ENCODE measurements at places on chromosomes 2 and 18. TPM values are rescaled to one million over a fixed set of nuclear protein-coding genes. Genes with fewer than 3 reads are reported as not detected.

The SAG gene
- total RNA-seq = not detected

The CD207 gene
- not detected for total RNA-seq

The ZNF385B gene
- total RNA-seq = not detected

The PTRHD1 gene
- total RNA-seq = 41.1 TPM

The CNTNAP5 gene
- not detected for total RNA-seq

The MOCOS gene
- total RNA-seq = 0.85 TPM

The STARD6 gene
- total RNA-seq = not detected

The CAMKMT gene
- 10.7 TPM for total RNA-seq

The PRKD3 gene
- 47.3 TPM for total RNA-seq

The CAPN10 gene
- total RNA-seq = 39.9 TPM

The LONRF2 gene
- not detected for total RNA-seq

The GPR45 gene
- total RNA-seq = not detected

The DLGAP1 gene
- 0.81 TPM for total RNA-seq

The TWSG1 gene
- 69.6 TPM for total RNA-seq

The HMSD gene
- not detected for total RNA-seq

- no peak for DNase-seq
Observed at GRCh38 chr2:211875488-211875887, 663.1 kb downstream of the ERBB4 start.

DNA sequence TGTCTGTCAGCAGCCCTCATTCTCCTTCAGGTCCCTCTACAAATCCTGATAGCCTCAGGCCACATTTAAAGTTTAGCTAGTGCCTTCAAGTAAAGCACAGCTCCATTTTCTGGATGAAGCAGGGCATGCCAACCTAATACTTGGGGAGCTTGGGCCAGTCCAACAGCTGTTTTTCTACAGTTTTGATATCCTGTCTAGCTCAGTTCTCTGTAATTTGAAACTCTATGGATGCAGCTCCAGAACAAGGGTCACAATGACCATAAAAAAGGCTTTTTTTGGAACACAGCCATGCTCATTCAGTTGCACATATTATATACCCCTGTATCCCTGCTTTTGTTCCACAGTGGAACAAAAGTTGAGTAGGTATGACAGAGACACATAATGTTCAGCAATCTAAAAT, 373.5 kb downstream of the SUCLG1 start:
- DNase-seq = no peak

- peak; percentile 93 for DNase-seq
Observed at GRCh38 chr2:32683520-32684086, 55.8 kb downstream of the TTC27 start.

DNA sequence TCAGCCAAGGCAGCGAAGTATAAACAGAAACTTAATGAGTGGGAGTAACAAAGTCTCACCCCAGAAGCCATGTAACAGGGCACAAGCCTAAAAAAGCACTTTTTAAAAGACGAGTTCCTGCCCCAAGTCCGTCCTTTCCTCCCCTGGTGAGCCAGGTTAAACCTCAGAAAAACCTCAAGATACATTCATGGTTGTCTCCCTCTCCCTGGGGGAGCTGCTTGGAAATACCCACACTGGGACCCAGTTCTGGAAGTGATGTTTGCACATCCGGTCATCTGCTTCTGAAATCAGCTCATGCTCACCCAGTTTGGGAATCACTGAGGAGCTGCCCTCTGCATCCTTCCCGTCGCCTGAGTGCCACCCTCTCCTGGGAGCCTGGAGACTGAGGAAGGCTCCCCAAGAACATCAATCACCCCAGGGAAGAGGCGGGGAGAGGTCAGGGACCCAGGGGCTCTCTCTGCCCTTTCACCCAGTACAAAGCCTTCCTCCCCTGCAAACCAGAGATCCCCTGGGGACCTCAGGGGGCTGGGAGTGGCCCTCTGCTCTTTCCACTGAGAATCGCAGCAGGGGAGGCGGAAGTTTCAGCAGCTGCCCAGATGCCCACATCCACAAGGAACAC, 150.6 kb upstream of the AGAP1 start:
- no peak for DNase-seq

- no peak for DNase-seq
Observed at GRCh38 chr2:45102579-45103117, 93.4 kb upstream of the SIX2 start.

DNA sequence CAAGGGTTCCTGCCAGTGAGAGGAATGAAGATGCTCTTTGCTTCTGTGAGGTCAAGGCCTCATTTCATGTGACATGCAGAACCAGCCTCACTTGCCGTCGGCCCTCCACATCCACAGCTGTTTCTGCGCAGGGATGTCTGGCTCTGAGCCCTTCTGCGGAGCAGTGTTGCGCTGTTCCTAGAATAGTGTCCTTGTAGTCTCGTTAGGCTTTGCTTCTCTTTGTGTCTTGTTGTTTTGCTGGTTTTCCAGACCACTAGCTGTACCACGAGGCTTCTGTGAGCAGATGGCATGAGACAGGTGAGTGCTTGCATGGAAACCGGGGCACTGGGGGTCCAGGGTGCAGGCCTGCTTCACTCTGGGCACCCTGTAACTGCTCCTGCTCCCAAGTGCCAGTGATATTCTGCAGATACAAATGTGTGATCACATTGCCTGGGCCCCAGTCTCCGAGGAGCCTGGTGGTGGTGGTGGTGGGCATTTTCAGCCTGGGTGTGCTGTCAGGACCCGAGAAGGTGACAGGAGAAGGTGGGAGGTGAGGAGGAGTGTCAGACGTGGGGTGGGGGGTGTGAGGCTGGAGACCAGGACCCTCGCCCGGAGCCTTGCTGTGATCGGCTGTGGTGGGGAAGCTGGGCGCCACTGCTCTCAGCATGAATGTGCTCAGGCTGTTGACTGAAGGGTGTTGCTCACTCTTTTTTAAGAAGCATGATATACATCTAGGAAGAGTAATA, 34.3 kb downstream of the LDLRAD4 start:
- DNase-seq = no peak

GRCh38 chr2:24912523-24912922, 7.5 kb downstream of the ADCY3 start:
- no peak for DNase-seq

- DNase-seq = no peak
Observed at GRCh38 chr18:63477968-63478367, 1.2 kb downstream of the SERPINB5 start.

DNA sequence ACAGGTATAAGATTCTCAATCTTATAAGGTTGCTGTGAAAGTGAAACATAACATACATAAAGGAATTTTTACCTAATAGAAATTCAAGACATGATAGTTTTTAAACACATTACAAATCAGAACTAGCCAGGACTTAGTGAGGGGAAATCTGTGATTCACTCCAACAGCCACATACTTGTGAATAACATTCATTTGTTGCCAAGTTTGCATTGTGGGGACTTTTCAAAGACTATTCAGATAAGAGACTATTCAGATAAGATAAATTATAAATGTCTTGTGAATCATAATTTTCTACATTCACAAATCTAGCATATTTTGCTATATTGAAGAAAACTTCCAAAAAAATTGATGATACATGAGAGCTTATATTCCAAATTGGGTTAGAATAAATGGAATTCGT, 345.3 kb upstream of the CDH20 start:
- peak; percentile 76 for DNase-seq

DNA sequence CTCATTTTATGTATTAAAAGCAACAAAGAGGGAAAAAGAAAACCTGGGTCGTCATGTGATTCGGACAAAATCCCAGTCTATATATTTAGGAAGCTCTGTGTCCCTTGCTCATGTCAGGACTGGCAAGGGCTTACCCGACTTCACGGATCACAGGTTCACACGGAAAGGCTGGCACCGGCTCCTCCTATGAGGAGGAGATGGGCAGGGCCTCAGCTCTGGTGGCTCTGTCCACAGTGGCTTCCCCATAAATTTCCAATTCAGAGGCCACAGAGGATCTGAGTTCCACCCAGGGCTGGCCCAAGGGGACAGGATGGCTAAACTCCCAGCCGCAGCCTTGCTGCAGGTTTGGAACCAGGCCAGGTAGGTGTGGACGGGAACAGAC, 186.8 kb downstream of the BCL2 start:
- DNase-seq = no peak

DNA sequence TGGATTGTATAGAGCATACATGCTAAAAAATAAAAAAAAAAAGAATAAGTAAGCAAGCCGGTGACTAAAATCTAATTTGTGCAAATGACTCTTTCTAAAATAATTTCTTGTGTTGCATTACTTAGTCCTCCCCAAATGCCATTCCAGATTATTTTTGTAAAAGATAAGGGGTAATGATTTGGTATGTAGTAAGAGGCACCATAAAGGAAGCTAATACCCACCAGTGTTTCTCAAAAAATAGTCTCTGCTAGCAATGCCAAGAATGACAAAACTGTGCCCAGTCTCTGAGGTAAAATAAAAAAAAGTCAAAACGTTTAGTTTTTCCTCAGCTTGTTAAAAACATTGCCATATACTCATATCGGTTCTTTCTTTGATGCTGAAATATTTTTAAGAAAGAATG, 2.7 kb downstream of the METTL5 start:
- DNase-seq = no peak

DNA sequence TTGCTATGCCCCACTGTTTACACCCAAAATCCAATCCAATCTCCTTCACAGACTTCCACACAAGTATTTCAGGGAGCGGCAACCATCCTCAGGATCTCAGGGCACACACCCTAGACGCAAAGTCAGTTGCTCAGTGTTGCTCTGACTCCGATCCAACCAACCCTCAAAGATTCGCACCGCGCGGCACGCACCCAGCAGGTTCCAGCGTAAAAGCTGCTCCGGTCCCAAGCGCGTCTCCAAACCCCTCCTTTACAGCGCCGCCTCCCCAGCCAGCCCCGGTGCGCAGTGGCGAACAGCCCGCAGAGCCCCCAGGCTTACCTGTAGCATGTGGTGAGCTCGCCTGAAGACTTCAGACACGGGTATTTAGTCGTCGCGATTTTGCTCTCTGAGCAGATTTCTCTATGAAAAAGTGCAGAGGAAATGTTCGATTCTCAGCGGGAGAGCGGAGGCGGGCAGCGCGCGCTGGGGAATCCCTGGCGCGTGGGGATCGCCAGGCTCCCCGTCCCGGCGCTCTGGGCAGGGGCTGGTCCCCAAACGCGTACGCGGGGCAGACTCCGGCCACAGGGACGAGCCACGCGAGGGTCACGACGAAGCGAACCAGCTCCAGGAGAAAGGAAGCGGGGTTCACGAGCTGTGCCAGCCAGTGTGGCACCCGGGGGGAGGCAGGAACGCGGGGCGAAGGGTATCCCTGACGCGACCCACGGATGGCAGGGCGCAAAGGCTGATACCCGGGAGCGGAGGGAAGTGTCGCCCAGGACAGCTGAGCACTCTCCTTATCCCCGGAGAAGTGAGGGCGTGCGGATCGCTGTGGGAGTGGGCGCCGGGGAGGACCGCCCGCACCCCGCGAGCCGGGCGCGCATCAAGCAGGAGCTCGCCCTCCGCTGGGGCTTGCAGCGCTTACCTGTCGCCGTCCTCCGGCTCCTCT, 650 bp downstream of the CCBE1 start:
- no peak for DNase-seq

DNA sequence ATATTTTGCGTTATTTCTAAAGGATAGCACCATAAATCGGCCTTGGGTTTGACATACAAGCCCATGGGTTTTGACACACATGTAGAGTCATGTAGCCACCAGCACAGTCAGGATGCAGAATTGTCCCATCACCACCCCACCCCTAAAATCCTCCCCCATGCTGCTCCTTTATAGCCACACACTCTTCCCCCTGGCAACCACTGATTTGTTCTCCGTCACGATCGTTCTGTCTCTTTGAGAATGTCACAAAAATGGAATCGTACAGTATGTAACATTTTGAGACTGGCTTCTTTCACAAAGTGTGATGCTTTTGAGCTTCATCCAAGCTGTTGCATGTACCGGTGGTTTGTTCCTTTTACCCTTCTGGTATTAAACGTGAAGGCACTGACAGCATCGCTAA, 39.1 kb downstream of the CRACDL start:
- DNase-seq = no peak

DNA sequence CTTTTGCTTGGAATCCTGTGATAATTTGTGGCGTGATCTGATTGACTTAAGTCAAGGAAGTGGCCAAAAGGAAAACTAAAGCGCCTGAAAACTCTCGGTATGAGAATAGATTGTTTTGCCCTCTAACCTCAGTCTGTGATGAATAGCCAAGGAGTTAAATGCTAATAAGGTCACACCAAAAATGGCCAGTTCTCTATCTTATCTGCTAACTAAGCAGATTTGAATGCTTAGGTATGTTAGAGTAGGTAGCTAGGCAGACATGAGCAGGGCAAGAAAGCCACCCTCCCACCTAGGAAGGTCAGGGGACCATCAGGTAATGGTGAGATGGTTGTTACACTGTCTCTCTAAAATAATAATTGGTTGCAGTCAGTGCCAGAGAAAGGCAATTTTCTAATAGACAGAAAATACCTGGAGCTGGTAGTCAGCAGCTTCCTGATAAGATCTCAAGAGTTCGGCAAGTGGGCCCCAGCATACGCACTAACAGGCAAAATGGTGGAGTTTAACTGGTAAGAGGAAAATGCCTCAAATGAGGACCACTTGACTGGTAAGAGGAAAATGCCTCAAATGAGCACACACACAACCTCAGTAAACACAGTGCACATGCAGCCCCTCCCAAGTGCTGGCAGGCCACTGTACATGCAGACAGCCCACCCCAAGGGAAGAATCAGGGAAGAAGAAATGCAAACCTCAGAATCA, 468.4 kb downstream of the MBD2 start:
- no peak for DNase-seq

DNA sequence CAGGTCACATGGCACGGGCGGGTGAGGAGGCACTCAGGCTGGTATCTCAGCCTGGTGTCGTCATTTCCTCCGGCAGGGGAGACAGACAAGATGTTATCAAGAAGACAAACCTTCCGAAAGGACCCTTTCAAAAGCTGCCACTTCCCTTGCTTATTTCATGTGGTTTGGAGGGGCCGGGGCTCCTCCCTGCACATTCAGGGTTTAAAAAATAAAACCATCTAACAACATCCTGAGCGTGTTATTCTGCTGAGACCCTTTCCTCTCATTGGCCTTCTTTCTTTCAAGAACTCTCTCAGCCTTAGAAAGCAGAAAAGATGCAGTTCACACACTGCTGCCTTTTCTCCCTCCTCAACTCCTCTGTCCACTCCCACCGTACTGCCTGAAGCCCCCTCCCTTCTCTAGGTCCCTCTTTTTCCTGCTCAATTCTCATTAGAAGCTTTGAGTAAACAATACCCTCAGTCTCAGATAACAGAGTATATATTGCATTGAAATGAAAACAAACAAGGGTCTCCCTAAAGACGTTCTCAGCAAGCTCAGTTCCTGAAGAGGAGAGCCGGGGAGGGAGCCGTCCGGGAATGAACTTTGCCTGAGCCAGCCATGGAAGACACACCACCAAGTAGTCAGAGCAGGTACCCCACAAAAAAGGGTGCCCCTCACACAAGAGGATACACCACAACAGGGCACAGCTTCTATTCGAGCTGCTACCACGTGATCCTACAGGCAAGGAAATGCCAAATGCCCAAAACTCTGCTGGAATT, 9.7 kb downstream of the SMAD7 start:
- peak; percentile 58 for DNase-seq
